Activated B cell treated with CpG ODN at 0.5 μM for 24 hours (primary cell): ENCODE measurements at places on chromosomes 11 and 22.

DNA sequence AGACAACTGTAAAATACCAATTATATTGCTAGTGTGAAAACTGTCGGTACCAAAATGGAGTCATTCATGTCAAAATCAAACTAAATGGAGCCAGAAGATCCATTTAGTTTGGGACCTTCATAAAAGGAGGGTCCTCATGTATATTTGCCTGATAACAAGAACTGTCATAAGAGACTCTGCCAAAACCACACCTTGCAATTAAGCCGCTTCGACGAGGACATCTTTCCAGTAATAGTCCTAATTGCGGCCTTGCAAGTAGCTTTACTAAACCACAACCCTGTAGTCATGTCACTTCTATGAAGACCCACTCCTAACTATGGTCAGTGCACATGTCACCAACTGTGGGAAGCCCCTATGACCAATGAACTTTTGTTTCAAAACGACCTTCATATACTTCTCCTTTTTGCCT lies 9.4 kb downstream of the UBQLN3 start:
- DNase-seq, result no peak
- no peak overlapping the region for H3K4me3 ChIP-seq
- H3K36me3 ChIP-seq, result no peaks in the 10 kb centered on the region
- no peak overlapping the region for H3K27ac ChIP-seq
- no peaks in the 10 kb centered on the region for H3K4me1 ChIP-seq
- H3K27me3 ChIP-seq, result peaks cover 5% of the 10 kb centered on the region

- H3K27me3 ChIP-seq, result no peaks in the 10 kb centered on the region
- H3K4me1 ChIP-seq, result no peaks in the 10 kb centered on the region
- H3K27ac ChIP-seq, result no peak overlapping the region
- DNase-seq, result no peak
- no peaks in the 10 kb centered on the region for H3K36me3 ChIP-seq
These were observed 1008.4 kb downstream of the JRKL start for GRCh38 chr11:97398246-97398645.

GRCh38 chr11:118497831-118498230 lies 29.4 kb upstream of the TTC36 start:
- no peaks in the 10 kb centered on the region for H3K27me3 ChIP-seq
- no peak overlapping the region for H3K4me3 ChIP-seq
- no peaks in the 10 kb centered on the region for H3K4me1 ChIP-seq
- H3K27ac ChIP-seq, result no peak overlapping the region
- H3K36me3 ChIP-seq, result peaks cover 89% of the 10 kb centered on the region

- H3K27ac ChIP-seq, result no peak overlapping the region
- no peaks in the 10 kb centered on the region for H3K36me3 ChIP-seq
- H3K4me3 ChIP-seq, result no peak overlapping the region
- H3K4me1 ChIP-seq, result no peaks in the 10 kb centered on the region
- peaks cover under 1% of the 10 kb centered on the region for H3K27me3 ChIP-seq
These were observed 83.3 kb upstream of the PRDM11 start for GRCh38 chr11:45062974-45063635.

GRCh38 chr11:112159098-112160065 lies 4.5 kb downstream of the IL18 start:
- H3K4me1 ChIP-seq, result peaks cover 9% of the 10 kb centered on the region
- H3K27ac ChIP-seq, result no peak overlapping the region
- DNase-seq, result no peak
- no peak overlapping the region for H3K4me3 ChIP-seq
- H3K36me3 ChIP-seq, result no peaks in the 10 kb centered on the region
